ENCODE measurements at places on chromosomes 12 and 14. TPM values are rescaled to one million over a fixed set of nuclear protein-coding genes. Genes with fewer than 3 reads are reported as not detected.
A peak's percentile ranks its signal among the peaks of the same experiment; 100 is the strongest.

GRCh38 chr12:57474862-57475261 is 4.8 kb downstream of the ARHGAP9 start:
- H3K27me3 ChIP-seq, result no peaks in the 10 kb centered on the region
- H3K4me1 ChIP-seq, result peaks cover 28% of the 10 kb centered on the region
- DNase-seq, result peak; percentile 94
- H3K4me3 ChIP-seq, result no peak overlapping the region

- H3K27me3 ChIP-seq, result no peaks in the 10 kb centered on the region
- DNase-seq, result no peak
- H3K4me1 ChIP-seq, result peaks cover under 1% of the 10 kb centered on the region
- H3K36me3 ChIP-seq, result no peaks in the 10 kb centered on the region
- no peak overlapping the region for H3K27ac ChIP-seq
- no peak overlapping the region for H3K4me3 ChIP-seq
Measured at GRCh38 chr14:61504901-61505300, 183.5 kb downstream of the PRKCH start.

DNA sequence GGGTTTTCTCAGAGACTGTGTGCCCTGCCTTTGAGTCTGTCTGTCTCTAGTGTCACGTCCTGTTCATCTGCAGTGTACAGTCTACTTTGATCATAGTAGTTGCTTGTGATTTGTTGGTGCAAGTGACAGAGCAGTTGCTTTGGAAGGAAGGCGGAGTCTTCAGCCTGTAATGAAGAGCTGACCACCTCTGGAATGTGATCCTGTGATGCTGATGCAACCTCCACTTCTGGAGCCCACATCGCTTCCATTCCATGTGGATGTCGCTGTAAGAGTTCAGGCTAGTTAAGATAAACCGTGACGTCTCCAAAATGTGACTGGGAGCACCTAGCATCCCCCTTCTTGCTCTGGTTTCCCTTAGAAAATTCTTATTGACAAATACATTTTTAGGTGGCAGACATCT is 51.8 kb downstream of the PELI2 start:
- no peak overlapping the region for H3K27ac ChIP-seq
- H3K27me3 ChIP-seq, result no peaks in the 10 kb centered on the region
- H3K4me1 ChIP-seq, result peaks cover 25% of the 10 kb centered on the region
- no peak overlapping the region for H3K4me3 ChIP-seq
- 0 out of 2 replicates have a peak, but pooled peaks cover 3% of the 10 kb centered on the region for H3K36me3 ChIP-seq

- H3K27me3 ChIP-seq, result no peaks in the 10 kb centered on the region
- no peaks in the 10 kb centered on the region for H3K36me3 ChIP-seq
- H3K27ac ChIP-seq, result no peak overlapping the region
Measured at GRCh38 chr14:103372552-103373304, 12.5 kb upstream of the MARK3 start.

DNA sequence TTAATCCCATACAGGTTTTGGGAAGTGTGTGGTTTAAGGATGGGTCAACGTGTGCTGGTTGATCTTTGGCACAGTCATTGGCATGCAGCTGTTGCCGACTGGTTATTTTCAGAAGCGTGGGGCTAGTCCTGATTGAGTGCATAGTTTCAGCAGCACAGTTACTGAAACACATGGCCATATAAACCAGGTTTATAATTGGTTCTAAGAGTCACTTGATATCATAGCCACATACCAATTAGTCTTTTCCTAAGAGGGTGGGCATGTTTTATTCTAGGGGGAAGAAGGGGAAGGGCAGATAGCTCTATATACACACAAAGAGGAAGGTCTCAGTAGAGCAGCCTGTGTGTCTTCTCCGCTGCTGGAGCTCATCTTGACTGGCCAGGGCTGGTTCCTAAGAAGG is 11.0 kb upstream of the RPS6KL1 start:
- H3K4me1 ChIP-seq, result peaks cover 4% of the 10 kb centered on the region
- no peaks in the 10 kb centered on the region for H3K27me3 ChIP-seq
- H3K36me3 ChIP-seq, result no peaks in the 10 kb centered on the region
- no peak for DNase-seq

DNA sequence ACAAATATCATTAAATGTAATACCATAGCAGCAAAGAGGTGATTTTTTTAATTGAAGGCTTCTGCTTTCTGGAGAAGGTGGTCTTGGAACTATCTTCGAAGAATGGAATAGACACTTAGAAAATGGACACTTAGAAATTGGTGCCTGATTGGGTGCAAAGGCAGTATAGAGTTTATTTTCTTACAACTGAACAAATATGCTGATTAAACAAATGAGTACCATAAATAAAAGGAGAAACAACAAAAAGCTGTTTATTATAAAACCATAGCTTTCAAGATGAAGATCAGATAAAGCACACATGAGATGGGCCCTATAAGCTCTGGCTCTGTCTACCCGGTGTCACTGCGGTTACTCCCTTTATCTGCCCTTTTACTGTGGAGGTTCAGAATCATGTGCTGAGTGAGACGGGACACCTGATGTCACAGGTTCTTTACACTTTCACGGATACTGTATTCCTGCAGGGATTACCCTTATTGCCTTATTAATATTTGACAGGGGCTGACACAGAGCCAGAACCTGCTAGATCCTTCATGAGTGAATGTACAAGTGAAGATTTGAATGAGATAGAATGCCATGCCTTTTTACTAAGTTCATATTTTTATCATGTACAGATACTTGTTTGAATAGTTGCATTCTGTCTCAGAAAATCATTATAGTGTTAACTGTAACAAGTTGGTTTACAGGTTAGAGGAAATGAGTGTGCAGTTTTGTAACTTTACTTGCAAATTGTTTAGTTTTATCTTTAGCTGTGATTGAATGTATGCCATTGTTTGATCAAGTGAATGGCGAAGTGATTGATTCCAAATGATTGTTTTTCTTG is 477.5 kb upstream of the RGS6 start:
- no peaks in the 10 kb centered on the region for H3K36me3 ChIP-seq
- no peak overlapping the region for H3K4me3 ChIP-seq
- no peak overlapping the region for H3K27ac ChIP-seq
- H3K4me1 ChIP-seq, result peaks cover 22% of the 10 kb centered on the region
- DNase-seq, result no peak

- no peak for DNase-seq
- no peak overlapping the region for H3K4me3 ChIP-seq
- no peaks in the 10 kb centered on the region for H3K4me1 ChIP-seq
- no peaks in the 10 kb centered on the region for H3K27me3 ChIP-seq
Measured at GRCh38 chr14:24458736-24459135, 16.2 kb upstream of the SDR39U1 start.

DNA sequence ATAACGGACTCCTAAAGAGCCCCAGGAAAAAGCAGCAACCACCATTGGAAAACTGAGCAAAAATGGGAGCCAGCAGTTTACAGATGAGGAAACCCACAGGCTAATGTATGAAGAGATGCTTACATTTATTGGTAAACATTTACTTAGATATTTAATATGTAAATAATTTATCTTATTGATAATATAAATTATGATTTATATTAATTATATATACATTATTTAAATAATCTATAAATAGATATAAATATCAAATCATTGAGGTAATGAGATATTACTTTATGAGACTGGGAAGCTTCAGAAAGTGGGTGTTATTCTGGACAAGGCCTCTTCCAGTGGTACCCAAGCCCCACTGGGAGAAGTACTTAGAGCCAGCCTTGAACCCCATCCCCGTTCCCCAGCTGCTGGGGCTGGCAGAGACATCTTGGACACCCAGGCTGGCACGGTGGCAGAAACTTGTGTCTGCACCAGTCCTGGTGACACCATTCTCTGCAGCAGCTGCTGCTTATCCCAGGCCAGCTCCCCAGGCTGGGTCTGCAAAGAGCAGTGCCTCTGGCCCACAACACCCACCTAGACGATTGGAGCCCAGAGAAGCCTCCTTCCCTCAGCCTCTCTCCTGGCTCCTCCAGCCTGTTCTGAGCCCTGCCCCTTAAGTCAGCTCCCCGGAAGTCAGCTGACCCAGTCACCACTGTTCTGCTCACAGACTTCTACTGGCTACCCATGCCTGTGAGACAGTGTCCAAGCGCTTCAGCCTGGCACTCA is 25.9 kb downstream of the ISCA2 start:
- peaks cover 12% of the 10 kb centered on the region for H3K4me1 ChIP-seq
- no peak overlapping the region for H3K4me3 ChIP-seq
- no peaks in the 10 kb centered on the region for H3K36me3 ChIP-seq
- H3K27me3 ChIP-seq, result no peaks in the 10 kb centered on the region
- H3K27ac ChIP-seq, result no peak overlapping the region

DNA sequence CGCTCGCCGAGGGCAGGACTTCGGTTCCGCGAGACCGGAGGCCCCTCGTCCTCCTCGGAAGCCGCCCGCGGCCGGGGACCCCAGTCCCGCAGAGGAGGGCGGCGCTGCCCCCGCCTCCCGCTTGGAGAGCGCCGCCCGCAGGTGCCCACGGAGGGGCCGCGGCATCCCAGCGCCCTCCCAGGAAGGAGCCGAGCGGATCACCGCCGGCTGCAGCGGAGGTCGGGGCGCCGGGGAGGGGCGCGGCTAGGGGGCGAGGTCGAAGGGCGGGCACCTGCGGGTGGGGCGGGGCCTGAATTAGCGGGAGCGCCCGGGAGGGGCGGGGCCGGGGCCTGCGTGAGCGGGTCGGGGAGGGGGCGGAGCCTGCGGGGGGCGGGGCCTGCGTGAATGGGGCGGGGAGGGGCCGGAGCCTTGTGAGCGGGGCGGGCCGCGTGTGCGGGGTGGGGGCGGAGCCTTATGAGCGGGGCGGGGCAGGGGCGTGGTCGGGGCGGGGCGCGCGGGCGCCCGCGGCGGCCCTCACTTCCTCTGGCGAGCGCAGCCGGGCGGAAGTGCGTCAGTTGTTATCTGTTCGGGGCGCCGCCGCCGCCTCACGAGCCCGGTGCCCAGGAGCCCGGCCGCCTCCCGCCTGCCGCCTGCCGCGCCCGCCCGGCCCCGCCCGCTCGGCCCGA is at the start of gene FBRSL1:
TSS of gene FBRSL1 (plus strand) at position 550 of the 665 bp plus-strand sequence.
- H3K4me3 ChIP-seq, result peak within 1 kb of the TSS; percentile 52
- H3K27me3 ChIP-seq, result peaks cover 8% of the 10 kb centered on the region
- peaks cover 20% of the 10 kb centered on the region for H3K4me1 ChIP-seq
- no peak within 1 kb of the TSS for H3K27ac ChIP-seq

GRCh38 chr12:22355011-22355580 is 20.6 kb upstream of the ST8SIA1 start:
- H3K27me3 ChIP-seq, result no peaks in the 10 kb centered on the region
- H3K4me3 ChIP-seq, result no peak overlapping the region
- H3K36me3 ChIP-seq, result no peaks in the 10 kb centered on the region
- no peak for DNase-seq

DNA sequence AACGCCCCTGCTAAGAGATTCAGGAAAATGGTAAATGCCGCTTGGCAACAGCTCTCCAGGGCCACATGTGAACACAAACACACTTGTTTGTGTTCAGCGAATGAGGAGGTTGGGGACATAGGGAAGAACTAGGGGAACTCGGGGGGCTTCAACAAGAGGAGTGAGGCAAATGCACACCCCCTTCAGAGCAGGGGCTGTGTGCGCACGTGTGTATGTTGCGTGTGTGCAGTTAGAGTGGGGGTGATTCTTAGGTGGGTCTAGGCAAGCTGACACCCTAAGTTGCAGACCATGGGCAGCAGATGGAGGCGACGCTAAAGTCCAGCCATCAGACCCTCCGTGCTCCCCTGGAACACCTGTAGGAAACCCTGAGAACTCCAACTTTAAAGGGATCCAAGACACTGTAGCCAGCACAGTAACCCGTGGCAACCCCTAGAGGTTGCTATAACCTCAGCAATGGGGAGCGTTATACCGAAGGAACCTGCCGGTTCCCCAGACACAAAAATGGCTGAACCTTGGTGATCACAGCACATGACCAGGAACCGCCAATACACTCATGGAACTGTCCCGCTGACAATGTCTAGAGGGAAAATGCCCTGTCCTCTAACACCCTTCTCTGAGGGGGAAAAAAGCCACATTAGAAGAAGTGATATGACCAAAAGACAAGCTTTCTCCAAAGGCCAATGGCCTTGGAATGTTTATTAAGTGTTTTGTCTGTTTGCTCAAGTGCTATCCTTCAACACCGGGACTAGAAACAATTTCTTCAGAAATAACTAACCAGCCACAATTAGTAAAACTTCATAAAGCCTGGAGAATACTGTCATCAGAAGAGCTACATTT is 86.5 kb upstream of the CEP83 start:
- no peak overlapping the region for H3K27ac ChIP-seq
- H3K27me3 ChIP-seq, result no peaks in the 10 kb centered on the region
- DNase-seq, result peak; percentile 32

GRCh38 chr14:59424341-59425071 is 40.7 kb downstream of the GPR135 start:
- peaks cover 22% of the 10 kb centered on the region for H3K4me1 ChIP-seq
- H3K27me3 ChIP-seq, result no peaks in the 10 kb centered on the region
- no peak for DNase-seq
- no peak overlapping the region for H3K27ac ChIP-seq
- no peak overlapping the region for H3K4me3 ChIP-seq

DNA sequence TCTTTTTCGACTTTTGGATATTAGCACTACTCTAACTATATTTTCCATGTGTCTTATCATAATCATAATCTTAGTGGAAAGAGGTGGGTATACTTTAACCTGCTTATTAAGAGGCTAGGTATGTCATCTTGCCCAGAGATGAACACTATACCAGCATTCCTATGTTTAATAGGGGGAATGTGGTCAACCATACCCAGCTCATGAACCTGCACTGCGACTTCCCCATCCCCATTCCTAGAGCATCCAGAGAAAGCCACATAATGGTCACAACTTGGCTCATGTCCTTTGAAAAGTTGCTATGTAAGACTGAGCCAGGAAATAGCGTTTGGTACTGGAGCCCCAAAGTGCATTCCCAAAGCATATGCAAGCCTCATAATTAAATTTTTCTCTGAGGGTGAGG is 55.2 kb downstream of the TMCC3 start:
- no peak overlapping the region for H3K4me3 ChIP-seq
- no peak overlapping the region for H3K27ac ChIP-seq
- no peaks in the 10 kb centered on the region for H3K4me1 ChIP-seq
- DNase-seq, result no peak
- no peaks in the 10 kb centered on the region for H3K36me3 ChIP-seq
- H3K27me3 ChIP-seq, result no peaks in the 10 kb centered on the region

DNA sequence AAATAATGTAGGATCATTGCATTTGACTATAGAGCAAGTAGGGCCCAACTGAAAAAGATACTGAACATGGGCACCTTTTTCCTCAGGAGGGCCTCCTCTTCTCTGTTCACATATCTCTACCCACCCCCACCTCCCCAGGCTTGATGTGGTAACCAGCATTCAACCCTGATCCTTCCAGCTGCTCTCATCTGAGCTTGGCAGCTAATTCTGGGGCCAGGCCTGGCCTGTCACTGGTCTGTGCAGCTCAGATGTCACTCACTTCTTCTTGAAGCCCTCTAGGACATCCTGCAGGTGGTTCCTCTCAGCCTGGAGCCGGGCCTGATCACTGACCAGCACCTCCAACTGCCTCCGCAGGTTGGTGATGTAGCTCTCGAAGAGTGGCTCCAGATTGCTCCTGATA is 2.1 kb downstream of the KRT84 start:
- no peaks in the 10 kb centered on the region for H3K36me3 ChIP-seq
- H3K27ac ChIP-seq, result no peak overlapping the region
- no peaks in the 10 kb centered on the region for H3K4me1 ChIP-seq

- H3K4me1 ChIP-seq, result no peaks in the 10 kb centered on the region
- no peaks in the 10 kb centered on the region for H3K27me3 ChIP-seq
- H3K27ac ChIP-seq, result no peak overlapping the region
- H3K36me3 ChIP-seq, result no peaks in the 10 kb centered on the region
- no peak overlapping the region for H3K4me3 ChIP-seq
Measured at GRCh38 chr14:76514213-76514998, 138.5 kb downstream of the ESRRB start.

Gene TC2N
- 0.05 TPM for total RNA-seq

Gene BAZ1A
- 38.5 TPM for total RNA-seq

Gene TAS2R31
- 1.5 TPM for total RNA-seq

Gene SRGAP1
- total RNA-seq, result 3.7 TPM

Gene LRRK2
- 0.11 TPM for total RNA-seq

Gene IL22
- total RNA-seq, result not detected

Gene LRRC43
- total RNA-seq, result not detected
